BE2C (cell line): ENCODE measurements at places on chromosomes 1 and 21.

GRCh38 chr1:153324912-153325311, 12.2 kb upstream of the PGLYRP3 start:
- no peak for DNase-seq

DNA sequence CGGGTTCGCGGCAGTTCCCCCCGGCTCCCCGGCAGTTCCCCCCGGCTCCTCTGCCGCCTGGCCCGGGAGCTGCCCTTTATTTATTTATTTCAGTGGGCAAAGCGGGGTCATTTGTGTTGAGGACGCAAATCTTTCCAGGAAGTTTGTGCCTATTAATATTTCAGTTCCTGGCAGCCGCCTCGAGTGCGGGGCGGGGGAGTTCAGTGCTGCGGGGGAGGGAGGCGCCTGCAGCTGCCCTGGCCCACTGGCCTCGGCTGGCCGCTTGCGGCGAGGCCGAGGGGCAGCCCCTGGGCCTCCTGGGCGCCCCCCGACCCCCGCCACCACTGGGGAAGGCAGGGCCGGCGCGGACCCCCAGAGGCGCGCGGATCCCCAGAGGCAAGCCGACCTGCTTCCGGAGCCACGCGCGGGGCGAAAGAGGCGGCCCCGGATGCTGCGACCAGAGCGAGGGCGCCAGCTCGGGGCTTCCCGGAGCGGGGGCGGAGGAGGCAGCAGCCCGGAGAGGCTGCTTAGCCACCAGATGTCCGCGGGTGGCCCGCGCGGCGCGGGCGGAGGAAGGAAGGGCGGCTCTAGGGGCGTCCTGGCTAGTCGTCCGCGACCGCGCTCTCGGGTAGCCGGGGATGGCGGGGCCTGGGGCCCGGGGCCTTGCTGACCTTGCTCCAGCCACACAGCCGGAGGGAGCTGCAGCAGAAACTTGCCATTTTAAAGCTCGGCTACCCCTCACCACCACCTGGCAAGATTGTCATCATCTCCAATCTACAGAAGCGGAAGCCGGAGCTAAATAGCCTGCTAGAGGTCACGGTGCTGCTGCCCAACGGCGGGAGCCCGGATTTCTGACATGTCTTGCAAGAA, 48.0 kb downstream of the H3-3A start:
- DNase-seq = peak; percentile 78

GRCh38 chr1:214445831-214446614, 105.4 kb downstream of the PTPN14 start:
- no peak for DNase-seq

DNA sequence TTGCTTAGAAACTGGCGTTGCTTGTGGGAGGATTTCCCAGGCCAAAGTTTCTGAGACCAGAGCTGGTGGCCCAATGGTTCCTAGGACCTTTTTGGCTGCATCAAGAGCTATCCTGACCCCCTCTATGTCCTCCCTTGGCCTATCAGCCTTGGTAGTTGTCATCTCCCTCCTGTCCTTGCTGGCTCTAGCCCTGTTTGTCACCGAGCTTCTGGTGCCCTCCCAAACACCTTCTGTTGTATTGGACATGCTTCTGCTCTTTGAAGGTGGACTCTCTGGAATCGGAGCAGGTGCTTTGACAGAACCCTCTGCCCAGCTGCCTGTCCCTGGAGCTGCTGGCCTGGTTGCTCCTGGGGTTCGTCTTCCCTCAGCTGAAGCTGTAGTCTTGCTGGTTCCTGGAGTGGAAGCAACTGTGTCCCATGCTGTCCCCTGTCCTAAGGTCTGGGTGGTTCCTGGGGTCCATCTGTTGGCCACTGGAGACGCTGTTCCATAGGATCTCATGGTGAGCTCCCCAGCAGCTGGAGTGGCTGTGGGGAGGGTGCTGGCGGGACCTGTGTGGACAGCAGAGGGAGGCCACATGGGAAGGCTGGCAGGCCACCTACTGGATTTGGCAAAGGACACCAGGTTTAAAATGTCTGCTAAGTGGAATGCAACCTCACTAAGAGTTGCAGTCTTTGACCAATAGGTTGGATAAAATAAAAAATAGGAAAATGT, 9.4 kb downstream of the FCAMR start:
- peak; percentile 12 for DNase-seq

DNA sequence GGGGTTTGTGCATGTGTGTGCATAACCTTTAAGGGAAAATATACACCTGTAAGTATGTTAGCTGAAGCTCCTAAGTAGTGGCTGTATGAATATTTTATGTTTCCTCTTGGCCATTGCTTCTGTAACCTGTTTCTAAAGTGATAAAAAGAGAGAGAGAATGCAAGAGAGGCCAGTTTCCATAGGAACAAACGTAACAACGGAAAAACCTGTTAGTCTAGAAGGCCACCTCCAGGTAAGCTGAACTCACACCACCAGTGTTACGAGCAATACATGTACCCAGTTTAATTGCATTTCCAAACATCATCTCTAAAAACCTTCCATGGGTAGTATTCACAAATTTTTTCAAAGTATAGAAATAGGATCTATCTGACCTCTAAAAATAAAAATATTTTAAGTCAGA, 63.1 kb downstream of the PLPPR4 start:
- no peak for DNase-seq

DNA sequence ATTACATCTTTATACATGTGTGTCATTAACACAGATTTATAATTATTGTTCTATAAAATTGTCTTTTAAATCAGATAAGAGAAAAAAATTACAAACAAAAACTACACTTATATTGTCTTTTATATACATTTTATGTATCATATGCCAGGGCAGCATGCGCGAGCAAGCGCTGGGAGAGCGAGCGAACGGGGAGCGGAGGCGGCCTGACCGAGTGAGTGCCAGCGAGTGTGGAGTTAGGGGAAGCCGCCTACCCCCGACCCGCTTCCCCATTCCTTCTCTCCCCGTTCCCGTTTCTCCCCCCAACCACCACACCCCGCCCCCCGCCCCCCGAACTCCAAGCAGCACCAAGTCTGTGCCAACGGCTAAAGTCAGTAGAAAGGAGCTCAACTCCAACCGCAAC, 23.0 kb upstream of the SLAMF1 start:
- DNase-seq = no peak

DNA sequence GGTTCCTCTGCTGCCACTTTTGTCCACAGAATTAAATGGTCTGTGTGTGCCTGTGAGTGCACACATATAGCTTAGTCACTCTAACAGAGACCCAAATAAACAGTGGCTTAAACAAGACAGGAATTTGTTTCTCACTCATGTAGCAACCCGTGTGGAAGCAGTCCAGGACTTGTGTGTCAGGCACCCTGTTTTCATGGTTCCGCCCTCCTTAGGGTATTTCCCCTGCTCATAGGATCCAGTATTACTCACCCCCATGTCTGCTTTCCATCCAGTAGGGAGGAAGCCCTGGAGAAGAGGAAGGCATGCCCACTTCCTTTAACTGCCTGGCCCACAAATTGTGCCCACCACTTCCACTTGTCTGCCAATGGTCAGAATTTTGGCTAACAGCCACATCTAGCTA, 41.3 kb upstream of the TACSTD2 start:
- no peak for DNase-seq

- DNase-seq = no peak
These were observed 15.0 kb downstream of the SMYD2 start for GRCh38 chr1:214295934-214296333.

DNA sequence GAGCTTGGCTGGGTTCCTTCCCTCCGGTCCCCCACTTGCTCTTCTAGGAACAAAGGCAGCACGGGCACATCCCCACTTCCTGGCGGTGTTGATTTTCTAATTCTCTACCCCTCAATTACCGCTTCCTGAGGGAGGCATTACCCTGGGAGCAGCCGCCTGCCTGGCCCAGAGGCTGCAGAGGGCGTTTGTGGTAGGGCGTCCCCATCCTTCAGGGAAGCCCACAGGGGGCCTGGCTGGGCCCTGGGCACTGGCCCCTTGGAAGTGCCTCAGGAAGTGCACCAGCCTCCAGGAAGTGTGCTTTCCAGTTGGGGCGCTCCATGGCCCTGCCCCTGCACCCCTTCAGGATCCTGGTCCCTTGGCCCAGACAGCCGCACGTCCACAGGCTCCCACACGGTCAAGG, 42.1 kb upstream of the CASZ1 start:
- DNase-seq = no peak

DNA sequence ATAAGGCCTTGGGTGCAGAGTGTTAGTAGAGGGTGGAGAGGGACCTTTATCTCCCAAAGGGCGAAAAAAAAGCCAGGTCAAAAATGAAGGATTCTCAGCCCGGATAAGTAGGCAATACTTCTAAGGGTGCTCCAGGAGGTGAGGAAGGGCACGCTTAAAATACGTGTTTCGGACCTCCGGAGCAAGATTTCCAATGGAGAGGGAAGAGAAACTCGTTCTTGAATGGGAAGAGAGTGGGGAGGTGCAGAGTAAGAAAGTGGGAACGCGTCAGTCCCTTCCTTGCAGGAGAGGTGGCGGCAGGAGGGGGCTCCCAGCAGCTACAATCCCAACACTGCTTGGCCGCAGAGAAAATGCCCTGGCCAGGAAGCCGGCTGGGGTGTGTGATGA, 581 bp downstream of the EFCAB14 start:
- no peak for DNase-seq

GRCh38 chr21:29385934-29386520, 87.3 kb downstream of the BACH1 start:
- no peak for DNase-seq

DNA sequence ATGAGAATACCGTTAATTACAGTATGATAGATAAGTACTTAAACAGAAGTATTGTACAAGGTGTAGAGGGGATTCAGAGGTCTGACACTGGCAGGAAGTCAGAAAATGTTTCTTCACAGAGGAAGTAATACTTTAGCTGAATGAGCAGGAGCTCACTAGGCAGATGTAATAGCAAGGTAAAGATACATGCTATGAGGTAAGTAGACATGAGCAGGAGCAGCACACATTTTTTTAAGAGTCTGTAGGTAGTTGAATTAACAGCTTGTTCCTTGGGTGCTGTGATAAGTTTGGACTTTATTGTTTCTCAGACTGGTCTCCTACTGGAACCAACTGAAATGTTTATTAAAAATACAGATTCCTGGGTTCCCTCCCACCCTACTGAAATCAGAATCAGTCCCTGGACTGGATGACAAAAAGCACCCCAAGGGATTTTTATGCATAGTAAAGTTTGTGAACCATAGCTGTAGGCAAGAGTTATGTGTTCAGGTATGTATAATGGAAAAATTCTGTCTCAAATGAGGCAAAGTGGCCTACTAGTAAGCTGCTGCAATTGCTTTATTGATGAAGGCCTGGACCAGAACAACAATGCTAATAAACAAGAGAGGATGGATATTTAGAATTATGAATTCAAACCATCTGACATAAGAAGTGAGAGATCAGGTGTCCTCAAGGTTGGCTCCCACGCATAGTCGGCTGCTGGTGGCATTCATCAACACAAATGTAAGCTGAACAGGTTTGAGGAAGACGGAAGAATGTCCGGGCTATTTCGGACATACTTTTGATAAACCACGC, 902 bp downstream of the AP4B1 start:
- no peak for DNase-seq

DNA sequence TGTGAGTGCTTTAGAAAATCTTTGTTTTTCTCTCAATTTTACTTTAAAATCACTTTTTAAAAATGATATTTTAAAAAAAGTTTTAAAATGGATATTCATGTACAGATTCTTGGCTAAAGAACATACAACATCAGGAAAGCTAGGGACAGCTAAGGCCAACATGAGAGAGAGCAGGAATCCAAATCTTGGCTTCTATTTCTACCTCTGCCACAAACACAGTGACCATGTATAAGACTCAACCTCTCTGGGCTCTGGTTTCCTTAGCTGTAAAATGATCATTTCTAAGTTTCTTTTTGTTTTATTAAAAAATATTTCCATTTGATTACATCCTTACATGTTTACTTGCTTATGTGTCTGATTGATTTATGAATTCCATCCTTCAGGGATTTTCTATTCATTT, 1.2 kb downstream of the VCAM1 start:
- no peak for DNase-seq

DNA sequence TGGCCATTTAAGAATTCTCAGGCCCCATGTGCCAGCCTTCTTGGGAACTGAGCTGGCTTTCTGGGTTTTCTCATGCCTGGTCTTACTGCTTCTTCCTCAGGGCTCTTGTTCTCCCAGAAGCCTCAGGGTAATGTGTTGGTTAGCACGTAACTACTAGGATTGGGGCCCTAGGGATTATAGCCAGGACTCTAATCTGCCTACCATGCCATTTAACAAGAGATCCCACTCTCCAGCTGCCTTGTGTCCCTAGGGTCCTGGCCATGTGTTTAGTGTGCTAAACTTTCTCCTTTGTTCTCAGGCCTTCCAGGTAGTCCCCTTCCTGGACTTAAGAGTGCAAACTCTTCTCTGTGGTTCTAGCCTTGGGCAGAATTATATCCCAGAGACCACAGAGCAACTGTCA, 2.2 kb upstream of the SH3BGRL3 start:
- no peak for DNase-seq

DNA sequence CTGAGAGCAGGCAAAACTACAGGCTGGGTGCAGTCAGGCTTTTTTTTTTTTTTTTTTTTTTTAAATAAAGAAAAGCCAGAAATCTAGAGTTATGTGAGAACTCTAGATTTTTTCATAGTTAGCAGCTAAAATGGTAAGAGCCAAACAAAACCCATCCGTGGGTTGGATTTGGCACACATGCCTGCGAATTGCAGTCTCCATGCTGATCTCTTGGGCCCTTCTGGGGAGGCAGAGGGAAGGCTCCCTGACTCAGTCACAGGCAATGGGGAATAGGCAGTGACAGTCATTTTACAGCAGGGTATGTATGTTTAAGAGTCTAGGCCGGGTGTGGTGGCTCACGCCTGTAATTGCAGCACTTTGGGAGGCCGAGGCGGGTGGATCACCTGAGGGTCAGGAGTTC, 2.6 kb downstream of the TXLNA start:
- DNase-seq = no peak

DNA sequence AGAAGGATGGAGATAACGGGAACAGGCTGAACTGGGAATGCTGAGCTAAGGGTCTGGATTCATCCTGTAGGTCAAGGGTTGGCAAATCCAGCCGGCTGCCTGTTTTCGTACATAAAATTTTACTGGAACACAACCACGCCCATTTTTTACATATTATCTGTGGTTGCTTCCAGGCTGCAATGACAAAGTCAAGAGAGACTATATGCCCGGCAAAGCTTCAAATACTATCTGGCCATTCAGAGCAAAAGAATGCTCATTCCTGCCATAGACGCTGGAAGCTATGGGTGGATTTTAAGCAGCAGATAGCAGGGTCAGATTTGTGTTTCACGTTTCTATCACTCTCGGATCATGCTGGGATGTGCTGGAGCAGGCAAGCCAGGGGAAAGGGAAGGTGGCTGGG, 137.9 kb upstream of the EDN2 start:
- DNase-seq = no peak

DNA sequence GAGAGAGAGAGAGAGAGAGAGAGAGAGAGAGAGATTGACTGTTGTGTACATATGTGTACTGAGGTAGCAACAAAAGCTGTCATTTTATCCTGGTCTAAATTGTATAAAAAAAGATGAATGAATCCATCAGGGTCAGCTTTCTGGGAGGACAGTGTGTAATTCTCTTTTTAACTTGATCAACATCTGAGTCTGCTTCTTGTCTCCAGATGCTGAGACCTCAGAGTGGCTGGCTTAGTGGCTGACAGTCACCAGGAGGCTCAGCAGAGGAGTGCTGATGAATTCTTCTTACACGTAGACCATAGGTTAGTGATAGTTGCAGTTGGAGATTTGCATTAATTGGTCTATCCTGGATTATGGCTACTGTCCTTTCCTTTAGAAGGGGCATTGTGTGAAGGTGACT, 28.5 kb upstream of the PLXNA2 start:
- no peak for DNase-seq
